ENCODE measurements at places on chromosomes 13 and 19.
A peak's percentile ranks its signal among the peaks of the same experiment; 100 is the strongest.

DNA sequence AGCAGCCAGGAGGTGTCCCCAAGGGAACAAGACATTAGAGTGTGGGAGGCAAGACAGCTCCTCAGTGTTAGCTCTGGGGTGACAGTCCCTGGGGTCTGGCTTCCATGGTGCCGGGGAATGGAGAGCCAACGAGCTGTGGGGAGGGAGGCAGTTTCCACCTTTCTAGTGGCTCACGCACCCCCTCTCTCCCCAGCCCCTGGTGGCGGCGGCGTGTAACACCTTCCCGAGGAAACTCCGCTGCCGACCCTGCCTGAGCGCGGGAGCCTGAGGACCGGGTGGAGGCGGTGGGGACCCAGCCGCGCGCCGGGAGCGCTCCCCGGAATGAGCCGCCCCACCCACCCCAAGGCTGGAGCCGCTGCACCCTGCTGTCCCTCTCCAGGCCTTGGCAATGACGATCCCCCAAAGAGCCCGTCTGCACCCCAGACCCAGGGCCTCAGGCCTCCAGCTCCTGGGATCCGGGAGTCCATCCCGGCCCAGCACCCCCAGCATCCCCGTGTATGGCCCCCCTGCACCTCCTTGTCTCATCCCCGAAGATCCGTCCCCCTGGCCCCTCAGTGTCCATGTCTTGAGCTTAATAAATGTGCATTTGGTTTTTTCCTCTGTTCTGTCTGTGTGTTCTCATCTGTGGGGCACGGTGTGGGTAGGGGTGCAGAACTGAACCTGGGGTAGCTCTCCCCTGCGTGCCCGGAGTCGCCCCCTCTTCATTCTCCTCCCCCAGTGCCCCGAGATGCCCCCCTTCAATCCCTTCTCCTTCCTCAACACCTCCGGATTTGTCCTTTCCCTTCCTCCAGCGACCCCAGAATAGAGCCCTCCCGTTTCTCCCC lies 622 bp upstream of the FXYD5 start:
- peak; percentile 56 for DNase-seq

- no peak for DNase-seq
These were observed 8.0 kb downstream of the NANOS3 start for GRCh38 chr19:13884726-13885591.

DNA sequence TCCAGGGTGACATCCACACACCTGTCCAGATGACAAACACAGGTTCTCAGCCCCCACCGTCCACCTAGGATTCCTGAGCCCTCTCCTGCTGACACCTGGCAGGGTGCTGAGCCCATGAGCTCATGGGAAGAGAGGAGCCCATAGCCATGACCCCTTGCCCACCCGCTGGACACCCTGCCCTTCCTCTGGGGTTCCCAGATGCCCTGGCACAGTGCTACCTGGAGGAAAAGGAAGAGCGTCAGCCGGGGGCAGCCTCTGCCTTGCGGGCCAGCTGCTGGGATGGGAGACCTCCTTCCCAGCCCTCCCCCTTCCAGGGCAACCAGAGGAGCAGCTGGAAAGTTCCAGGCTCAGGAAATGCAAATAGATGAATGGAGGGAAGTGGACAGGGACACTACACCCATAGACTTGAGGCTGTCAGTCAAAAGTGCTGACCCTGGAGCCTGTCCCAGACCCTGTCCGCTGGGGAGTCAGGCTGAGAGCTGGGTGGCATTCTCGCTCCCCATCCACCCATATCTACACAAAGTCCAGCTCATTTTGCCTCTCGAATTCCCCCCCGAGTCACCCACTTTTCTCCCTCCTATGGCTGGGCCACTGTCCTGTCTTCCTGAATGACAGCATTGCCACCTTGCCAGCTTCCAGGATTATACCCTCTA lies 12.3 kb upstream of the ARHGEF18 start:
- DNase-seq: no peak

DNA sequence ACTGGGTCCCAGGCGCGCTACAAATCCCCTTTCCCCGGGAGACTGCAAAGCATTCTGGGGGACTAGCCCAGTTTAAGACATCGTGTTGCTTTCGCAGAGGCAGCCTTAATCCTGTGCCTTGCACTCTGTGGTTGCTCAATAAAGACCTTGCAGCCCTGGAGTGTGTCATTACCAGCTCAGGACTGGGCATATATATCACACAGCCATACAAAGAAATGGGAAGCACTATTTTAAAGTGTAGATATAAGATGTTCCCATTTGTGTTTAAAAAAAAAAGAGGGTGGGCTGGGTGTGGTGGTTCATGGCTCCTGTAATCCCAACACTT lies 11.1 kb downstream of the NAPA start:
- DNase-seq: no peak

- DNase-seq: no peak
These were observed 1.4 kb upstream of the MIR17HG start for GRCh38 chr13:91346062-91346461.

GRCh38 chr19:54209811-54210494 lies 9.3 kb downstream of the RPS9 start:
- peak; percentile 72 for DNase-seq

GRCh38 chr13:25213715-25214114 lies 41.6 kb upstream of the AMER2 start:
- no peak for DNase-seq

DNA sequence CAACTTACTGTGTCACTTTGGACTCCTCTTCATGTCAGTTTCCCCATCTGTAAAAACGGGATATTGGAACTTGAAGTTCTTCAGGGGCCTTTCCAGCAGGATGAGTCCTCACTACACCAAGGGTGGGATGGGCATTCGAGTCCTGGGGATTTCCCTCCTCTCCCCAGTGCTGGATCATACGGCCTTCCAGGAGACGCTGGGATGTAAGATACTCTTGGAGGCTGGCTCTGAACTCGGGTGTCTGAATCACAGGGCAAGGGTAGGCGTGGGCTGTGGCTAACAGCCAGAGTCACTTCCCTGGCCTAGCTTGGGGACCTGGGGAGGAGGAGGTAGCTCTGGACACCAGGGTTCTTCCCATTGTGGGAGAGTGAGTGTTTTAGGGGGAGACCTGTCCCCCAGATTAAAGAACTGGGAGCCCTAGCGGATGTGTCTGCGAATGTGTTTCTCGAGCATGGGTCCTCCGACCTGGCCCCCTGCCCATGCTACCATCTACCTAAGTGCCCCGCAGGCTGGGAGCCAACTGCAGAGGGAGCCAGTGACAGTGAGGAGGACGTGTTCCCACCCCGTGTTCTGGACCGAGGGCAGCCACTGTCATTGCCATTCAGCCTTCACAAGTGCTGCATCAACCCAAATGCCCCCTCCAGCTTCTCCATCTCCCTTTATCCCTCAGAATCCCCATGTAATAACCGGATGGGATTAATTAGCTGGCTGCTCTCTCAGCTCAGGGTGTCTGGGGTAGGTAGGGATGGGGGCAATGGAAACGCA lies 2.4 kb upstream of the CYTH2 start:
- DNase-seq: no peak

- DNase-seq: no peak
These were observed 3.6 kb downstream of the MAU2 start for GRCh38 chr19:19324059-19324770.

- no peak for DNase-seq
These were observed 14.5 kb downstream of the PPFIA3 start for GRCh38 chr19:49133621-49134454.

- DNase-seq: no peak
These were observed 75.8 kb upstream of the MAB21L1 start for GRCh38 chr13:35552172-35552844.

DNA sequence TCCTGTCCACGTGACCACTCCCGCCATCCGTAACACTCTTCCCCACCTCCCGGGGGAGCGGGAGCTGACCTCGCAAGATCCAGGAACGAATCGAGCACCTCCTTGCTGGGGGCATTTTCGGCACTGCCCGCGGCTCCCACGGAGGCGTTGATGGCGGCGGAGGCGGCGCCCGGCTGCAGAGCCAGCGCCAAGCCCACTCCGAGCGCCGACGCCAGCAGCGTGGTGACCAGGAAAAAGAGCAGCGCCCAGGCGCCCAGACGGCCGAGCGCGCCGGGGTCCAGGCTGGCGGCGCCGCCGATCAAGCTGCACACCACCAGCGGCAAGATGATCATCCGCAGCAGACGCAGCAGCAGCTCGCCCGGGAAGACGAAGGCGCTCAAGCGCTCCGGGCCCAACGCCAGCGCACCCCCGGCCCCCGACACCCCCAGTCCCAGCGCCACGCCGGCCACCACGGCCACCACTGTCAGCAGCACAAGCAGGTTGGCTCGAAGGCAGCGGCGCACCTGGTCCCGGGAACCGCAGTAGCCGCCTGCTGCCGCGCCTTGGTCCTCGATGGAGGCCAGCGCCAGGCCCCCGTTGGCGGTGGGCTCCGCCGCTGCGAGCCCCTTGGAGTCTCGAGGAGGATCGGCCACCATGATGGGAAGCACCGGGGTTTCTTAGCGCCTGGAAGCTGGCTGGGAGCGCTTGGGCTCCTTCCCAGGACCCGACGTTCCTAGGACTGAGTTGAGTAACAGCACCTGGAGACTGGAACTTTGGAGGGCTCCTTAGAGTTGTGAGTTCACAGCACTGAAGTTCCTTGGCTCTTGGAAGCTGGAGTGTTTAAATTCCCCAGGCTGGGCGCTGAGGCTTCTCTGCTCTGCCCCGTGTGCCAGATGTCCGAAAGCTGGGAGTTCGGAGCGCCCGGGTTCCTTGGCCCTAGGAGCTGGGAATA lies 798 bp downstream of the SLC1A5 start:
- DNase-seq: no peak

DNA sequence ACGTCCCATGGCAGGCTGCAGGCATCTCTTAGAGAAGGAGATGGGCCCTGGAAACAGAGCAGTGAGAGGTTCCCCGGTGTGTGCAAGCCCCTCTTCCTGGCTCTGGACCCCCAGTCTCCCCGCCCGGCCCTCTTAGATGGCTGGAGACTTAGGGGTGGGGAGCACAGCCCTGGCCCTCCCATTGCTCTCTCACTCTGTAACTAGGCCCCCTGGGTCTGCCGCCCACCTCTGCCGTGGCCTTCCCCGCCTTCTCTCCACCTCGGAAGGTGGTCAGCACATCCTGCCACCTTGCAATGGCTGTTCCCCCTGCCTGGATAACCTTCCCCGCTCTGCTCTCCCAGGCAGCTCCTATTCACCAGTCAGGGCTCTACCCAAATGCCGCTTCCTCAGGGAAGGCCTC lies 21.8 kb upstream of the C2CD4C start:
- DNase-seq: no peak

DNA sequence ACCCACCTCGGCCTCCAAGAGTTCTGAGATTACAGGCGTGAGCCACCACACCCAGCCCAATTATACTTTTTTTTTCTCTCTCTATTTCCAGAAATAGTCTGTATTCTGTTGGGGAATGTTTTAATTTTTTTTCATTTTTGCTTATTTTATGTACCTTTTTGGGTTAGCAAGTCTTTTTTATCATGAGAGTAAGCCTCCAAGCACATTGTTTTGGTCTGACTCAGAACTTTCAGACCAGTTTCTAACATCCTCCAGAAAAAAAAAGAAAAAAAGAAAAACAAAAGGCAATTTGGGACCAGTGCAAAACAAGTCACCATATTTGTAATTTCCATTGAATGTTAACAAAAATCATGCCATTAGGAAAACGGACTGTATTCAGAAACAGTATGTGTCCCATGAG lies 1465.5 kb downstream of the SLITRK5 start:
- DNase-seq: no peak

DNA sequence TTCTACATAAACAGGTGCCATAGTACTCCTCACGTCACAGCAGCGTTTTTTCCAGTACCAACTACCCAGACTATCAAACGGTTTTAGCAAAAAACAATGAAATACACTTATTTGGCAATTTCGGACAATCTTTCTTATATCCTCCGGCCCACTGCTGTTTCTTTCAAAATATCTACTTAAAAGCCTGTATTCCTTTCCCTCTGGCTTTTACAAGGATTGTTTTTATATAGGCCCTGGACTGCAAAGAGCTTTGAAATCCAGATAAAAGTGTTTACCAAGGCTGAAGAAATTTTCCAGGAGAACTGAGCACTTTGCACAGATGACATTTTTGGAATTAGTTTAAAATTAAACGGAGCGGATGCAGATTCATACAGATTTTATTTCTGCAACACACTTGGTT lies 255.9 kb upstream of the STARD13 start:
- DNase-seq: no peak

DNA sequence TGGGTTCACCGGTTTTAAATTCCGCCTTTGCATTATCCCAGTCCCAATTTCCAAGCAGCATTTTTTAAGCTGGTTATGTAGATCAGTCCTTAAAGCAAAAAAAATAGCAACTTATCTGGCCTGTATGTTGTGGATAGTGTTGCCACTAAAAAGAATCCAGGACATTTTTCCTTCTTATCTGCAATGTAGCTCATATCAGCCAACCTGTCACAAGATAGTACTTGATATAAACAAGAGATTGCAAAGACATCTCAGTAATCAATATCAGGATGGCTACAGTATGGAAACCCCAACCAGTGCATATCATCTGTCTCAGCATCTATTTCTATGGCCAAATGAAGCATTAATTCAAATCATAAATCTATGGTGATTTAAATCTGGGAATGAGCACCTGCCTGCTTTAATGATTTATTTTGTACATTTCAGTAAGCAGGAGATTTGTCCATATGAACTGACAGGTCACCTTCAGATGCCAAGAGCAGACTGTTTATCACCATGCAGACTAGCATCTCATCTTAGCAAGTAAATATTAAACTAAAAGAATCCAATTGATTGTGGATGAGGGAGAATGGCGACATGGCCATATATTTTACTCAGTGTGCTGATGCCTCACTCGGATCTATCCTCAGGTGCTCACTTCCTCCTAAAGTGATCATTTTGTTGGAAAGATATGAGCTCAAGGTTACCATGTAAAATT lies 240.4 kb downstream of the DACH1 start:
- DNase-seq: no peak

- no peak for DNase-seq
These were observed 28.7 kb downstream of the DHX34 start for GRCh38 chr19:47377801-47378200.

DNA sequence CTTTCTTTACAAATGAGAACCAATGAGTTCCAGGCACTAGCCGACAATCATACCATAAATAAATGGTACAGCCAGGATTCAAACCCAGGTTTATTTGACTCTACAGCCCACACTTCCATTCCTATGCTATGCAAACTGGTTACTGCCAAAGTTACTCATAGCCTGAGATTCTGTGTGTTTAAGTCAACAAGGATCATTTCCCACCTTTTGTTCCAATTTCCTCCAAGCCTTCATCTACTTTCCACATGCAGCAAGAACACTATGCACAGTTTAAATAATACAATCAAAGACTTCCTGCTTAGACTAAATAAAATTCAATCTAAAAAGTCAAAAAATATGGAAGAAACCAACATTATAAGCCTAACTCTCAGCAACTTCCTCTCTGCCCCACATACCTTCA lies 59.2 kb upstream of the KLF12 start:
- DNase-seq: no peak
